Mesothelial cell of epicardium (in vitro differentiated cells): ENCODE measurements at places on chromosomes 2 and 18. TPM values are rescaled to one million over a fixed set of nuclear protein-coding genes. Genes with fewer than 3 reads are reported as not detected.

Gene FBXO41
- 7.6 to 8.1 TPM (median 7.8 TPM) in 3 replicates for total RNA-seq

DNA sequence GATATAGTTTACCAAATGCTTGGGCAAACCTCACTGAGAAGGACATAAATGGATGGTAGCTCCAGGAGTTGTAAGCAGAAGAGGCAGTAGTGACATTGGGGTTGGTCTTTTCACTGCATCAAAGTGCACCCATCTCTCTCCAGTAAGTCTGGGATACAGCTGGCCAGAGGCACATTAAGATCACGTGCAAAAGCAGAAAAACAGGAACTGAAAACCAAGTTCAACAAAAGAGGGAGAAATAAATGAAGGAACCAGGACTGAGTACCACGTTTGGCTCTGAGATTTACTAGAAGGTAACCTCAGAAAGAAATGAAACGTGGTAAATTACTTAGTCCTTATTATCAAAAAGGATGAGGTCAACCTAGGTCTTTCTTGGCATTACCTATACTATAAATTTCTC is 259.2 kb downstream of the OSR1 start:
- no peak for DNase-seq

DNA sequence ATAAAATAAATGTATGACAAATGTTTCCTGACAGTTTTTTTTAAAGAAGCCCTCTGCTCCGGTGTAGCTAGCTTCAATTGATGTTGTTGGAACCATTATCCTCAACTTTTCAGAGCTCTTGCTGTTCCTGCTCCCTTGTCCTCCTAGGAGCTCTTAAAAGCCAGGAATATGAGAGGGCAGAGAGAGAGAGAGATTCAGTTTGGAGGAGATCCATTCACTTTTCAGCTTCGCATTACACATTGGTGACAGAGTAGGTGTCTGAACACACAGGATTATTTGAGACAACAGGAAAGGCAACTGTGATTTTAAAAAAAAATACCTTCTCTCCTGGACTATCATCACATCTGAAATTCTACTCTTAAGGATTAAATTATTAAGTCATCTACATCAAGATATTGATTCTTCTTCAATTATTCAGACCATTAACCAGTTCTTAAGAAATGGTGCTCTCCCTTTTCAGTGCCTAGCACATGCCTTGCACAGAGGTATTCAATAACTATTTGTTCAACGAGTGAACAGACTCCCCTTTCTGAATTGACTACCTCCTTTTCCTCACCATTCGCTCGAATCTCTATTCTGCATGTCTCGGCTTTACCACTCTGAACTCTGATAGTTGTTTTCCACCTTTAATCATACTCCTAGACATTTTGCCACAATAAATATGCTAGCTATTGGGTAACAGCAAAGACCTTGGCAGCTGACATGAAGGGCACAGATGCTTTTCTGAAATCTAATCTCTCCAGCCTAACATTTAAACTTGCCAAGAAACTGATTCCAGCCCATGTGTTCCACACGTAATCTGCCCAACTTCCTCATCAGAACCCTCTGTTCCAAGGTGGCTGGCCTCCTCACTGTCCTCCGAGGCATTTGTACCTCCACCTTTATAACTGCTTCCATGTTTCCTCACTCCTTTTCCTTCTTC is 28.6 kb upstream of the SLC35F5 start:
- DNase-seq, result no peak

- DNase-seq, result no peak
Observed at GRCh38 chr2:29954316-29954715, 32.9 kb upstream of the ALK start.

- DNase-seq, result no peak
Observed at GRCh38 chr2:222434204-222434603, 9.9 kb downstream of the SGPP2 start.

Gene RNF125
- total RNA-seq, result 0.63 to 0.82 TPM (median 0.74 TPM) in 3 replicates

DNA sequence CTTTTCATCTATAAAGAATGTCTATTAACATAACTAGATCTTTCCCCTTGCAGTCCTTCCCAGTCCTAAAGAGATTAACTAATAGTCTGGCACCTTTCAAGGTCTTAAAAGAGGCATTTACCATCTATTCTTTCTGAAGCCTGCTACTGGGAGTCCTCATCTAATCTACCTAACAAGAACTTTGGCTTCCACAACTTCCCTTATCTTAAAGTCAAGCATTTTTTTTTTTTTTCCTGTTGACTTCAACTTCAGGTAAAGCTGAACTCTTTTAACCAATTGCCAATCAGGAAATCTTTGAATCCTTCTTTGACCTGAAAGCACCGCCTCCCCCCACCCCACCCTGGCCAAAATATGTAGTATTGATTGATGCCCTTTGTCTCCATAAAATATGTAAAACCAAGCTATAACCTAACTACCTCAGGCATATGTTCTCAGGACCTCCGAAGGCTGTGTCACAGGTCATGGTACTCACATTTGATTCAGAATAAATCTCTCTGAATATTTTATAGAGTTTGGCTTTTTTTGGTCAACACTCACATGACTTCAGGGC is 168.6 kb downstream of the PTPRM start:
- no peak for DNase-seq

DNA sequence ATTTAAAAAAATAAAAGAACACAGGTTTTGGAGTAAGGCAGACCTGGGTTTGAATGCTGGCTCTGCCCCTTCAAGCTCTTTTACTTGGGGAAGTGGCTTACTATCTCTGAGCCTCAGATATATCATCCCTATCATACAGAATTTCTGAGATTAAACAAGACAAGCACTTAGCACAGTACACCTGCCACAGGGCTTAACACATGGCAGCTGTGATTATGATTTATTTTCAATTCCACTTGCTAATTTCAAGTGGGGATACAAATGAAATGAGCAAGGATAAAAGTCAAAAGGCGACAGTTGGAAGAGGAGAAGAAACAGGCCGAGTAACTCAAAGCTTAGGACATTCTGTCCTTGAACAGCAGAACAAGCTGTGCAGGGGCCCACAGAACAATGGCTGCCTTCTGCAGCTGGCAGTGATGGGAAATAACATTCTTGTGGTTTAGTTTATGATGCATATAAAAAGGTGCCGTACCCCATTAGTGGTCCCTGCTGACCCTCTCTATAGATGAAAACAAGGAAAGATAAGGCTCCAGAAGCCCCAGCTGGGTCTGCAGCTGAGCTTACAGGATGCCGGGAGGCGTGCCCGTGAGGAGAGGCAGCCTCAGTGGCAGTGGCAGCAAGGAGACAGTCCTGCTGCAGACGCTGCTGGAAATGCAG is 45.3 kb downstream of the KIF3C start:
- no peak for DNase-seq

- no peak for DNase-seq
Observed at GRCh38 chr18:40099641-40100040, 1855.4 kb upstream of the PIK3C3 start.

DNA sequence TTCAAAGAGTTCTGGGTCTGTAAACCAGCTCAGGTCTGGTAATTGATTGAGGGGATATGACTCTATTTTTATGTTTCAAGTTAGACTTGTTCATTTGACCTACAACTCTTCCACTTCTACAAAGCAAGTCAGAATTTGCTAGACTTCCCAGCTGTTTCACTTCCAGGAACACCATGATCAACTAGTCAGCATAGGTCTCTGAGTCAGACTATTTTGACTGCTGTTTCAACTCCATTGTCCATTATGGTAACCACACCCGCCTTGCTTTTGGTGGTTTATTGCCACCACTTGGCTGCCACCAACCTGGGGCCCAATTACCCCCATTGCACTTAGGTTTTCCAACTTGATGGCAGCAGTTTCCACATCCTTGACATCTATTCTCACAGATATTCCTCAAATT is 116.6 kb downstream of the LAMA3 start:
- no peak for DNase-seq

Gene FOXI3
- total RNA-seq, result 0.24 to 0.40 TPM (median 0.27 TPM) in 3 replicates

DNA sequence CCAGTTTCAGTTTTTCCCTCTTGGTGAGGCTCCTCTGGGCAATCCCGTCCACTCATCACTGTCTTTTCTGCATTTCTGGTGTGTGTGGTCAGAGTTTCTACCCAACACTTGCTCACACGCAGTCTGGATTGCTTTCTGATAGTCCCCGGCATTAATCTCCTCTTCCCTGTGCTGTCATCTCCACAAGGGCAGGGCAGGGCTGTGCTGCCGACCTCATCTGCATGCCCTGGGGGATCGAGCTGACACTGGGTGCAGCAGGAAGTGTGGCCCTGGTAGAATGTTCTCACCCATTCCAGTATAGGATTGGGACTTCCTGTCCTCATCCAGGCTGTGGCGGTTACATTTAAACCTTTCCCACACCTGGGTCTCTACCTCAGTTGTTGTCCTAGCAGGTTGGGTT is 80.0 kb upstream of the FAM136A start:
- peak; percentile 28 for DNase-seq

GRCh38 chr2:130728007-130728454 is 839 bp upstream of the GPR148 start:
- no peak for DNase-seq

Gene SCG2
- 2.0 to 2.3 TPM (median 2.0 TPM) in 3 replicates for total RNA-seq

Gene SCN9A
- total RNA-seq, result 1.5 to 2.5 TPM (median 1.7 TPM) in 3 replicates

DNA sequence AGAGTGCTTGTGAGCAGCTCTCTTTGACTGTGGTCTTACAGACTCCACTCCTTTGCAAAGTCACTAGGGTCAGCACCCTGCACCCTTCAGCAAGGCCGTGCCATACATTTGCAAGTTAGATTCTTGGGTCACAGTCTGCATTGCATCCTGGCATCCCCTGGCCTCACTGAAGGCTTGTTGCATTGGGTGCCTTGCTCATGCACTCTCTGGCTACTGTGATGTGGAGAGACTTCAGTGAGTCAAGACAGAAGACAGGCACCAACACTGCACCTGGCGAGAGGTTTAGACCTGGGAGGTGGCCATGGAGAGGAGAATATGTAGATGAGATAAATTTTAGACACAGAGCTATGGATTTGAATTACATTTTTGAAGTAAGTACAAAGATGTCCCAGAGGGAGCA is 146.4 kb upstream of the COPS8 start:
- no peak for DNase-seq

Gene KCNG2
- total RNA-seq, result 0.14 TPM in 1 of 3 replicates, not detected in the others
